Panc1 (cell line): ENCODE measurements at places on chromosomes 2 and 18. TPM values are rescaled to one million over a fixed set of nuclear protein-coding genes. Genes with fewer than 3 reads are reported as not detected.

TUBA4B gene
- total RNA-seq, result not detected

COL4A3 gene
- total RNA-seq, result 0.18 TPM

TRIM54 gene
- 0.21 TPM for total RNA-seq

MZT2A gene
- 143 TPM for total RNA-seq

LINC00305 gene
- not detected for total RNA-seq

TMEM178A gene
- not detected for total RNA-seq

ABCG8 gene
- total RNA-seq, result 0.03 TPM
